Esophagus muscularis mucosa (tissue), 4 donors: ENCODE measurements at places on chromosomes 3 and 15. TPM values are rescaled to one million over a fixed set of nuclear protein-coding genes. Genes with fewer than 3 reads are reported as not detected.

Gene HPS3
- 15.9 TPM for total RNA-seq

Gene SV2B
- total RNA-seq = 3.0 TPM

Gene CAMKV
- not detected for total RNA-seq

Gene FLNB
- total RNA-seq = 102 TPM

Gene CCR3
- total RNA-seq = not detected

Gene RETNLB
- total RNA-seq = not detected

Gene SMC4
- 16.6 TPM for total RNA-seq

Gene GPR176
- 5.6 TPM for total RNA-seq

DNA sequence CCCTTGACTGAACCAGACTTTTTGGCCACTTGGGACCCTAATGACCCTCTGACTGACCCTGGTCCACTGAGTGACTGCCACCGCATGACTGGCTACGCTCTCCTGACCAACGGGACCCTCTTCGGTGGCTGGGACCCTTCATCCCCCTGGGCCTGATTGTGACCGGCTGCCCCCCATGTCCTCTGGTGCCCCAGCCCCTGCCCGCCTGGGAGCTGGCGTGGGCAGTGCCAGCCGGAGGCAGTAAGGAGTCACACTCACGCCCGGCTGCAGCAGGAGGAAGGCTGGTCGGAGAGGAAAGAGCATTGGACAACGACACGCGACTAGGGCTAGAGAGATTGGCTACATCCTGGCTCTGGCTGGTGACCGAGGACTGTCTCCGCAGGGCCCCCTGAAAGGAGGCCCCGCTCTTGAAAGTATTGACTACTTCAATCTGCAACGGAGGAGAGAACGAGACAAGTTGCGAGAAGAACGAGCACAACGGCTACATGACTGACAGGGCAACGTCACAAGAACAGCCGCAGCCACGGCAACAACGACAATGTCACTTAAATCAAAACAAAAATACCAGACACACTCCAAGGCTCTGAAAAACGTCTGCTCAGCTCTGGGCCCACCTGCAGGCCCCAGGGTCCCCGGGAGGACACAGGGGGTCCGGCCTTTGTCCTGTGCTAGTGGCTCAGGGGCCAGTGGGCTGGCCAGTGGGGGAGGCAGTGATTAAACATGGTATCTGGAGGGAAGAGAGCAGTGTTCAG lies 15.1 kb upstream of the SEC13 start:
- no peak for DNase-seq

- DNase-seq = no peak
These were observed 372.2 kb upstream of the WNT5A start for GRCh38 chr3:55859305-55859704.

DNA sequence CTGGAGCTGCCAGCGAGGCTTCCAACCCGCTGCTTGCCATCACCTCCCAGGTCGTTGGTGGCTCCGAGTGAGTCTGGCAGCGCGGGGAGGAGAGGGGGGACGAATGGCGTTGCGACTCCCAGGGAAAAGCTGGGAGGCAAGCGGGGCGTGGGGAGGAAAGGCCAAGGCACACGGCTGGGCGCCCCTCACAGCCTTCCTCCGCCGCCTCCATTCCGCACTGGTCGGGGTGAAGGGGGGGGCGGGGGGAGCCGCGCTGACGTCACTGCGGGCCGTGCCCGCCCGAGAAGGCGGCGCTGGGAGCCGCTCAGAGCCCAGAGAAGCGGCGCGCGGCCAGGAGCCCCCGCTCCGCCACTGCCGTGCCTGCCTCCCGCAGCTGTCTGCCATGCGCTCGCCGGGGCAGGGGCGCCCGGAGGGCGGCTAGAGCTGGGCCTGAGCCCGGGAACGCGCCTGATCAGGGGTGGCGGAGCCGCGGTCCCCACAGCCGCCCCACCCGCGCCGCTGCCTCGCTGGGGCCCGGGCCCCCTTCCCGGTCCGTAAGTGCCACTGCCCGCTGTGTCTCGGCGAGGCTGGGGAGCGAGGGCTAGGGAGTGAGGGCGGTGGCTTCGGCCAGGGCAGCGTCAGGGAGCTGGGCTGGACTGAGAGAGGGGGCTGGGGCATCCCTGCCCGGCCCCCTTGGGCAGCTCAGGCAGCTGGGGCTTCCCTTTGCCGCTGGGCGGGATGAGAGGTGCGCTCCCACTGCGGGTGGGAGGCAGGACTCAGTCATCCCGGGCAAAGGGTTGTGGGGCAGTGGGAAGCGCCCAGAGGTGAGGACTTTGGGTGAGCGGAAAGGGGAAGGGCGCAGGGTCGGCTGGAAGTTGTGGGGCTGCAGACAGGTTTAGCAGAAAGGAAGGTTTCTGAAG lies 27.8 kb upstream of the POLG start:
- DNase-seq = no peak

DNA sequence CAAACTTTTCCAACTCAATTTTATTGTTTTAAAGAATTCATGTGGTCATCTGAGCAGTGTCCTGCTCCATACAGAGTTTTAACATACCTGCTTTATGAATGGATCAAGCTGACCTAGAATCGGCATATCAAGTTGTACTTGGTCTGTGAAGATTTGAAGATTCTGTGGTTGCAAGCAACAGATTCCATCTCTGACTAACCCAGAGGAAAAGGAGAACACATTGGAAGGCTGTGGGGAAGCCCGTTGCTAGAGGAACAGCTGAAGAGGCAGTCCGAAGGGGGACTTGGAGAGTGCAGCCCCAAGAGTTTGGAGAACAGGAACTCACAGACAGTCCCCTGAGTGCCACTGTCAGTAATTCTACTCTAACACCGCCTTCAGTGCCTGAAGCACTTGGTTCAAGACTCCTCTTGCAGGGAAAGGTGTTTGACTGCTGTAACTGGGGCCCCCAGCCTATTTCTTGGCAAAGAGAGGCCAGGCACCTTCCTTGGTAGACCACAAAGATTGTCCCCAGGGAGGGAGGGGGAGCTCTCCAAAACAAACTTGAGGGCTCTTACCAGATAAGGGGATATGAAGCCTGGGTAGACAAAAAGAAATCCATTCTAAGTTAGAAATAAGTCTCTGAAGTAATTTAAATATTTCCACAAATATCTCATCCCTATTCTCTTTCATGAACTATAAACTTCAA lies 88.8 kb downstream of the LARS2 start:
- no peak for DNase-seq

DNA sequence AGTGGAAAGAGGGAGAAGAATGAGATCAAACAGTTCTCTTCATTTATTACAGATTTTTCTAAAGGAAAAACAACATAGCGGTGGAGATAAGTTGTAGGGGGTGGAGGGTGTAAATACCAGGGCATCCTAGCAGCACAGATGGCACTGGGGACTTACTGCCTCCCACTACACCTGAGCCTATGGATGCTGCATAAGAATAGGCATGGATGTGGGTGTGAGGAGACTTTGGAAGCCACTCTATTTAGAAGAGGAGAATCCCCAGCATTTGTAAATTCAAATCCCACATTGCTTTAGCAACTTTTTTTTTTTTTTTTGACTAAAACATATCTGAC lies 27.4 kb upstream of the IL1RAP start:
- no peak for DNase-seq

DNA sequence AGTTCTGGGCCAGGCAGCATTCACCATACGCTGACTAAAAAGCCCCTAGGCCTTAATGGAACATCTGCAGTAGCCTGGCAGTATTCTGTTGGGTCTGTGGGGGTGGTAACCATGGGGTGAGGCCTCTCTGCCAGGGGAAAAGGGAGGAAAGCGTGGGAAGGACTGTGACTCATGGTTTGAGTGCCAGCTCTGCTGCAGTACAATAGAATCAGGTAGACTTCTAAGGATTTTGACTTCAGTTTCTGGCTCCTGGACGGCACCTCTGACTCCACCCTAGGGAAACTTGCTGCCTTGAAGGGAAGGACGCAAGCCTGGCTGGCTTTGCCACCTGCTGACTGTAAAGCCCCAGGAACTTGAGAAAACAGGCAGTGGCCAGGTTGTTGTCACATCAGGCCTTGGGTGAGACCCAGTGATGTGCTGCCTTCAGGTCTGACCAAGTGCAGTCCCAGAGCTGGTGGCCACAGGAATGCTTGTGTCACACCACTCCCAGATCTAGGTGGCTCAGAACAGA lies 148.6 kb downstream of the SUCNR1 start:
- DNase-seq = no peak
